ENCODE measurements at places on chromosomes 2 and 18.

GRCh38 chr2:9405636-9406035, 17.7 kb downstream of the ITGB1BP1 start:
- no peak for DNase-seq

DNA sequence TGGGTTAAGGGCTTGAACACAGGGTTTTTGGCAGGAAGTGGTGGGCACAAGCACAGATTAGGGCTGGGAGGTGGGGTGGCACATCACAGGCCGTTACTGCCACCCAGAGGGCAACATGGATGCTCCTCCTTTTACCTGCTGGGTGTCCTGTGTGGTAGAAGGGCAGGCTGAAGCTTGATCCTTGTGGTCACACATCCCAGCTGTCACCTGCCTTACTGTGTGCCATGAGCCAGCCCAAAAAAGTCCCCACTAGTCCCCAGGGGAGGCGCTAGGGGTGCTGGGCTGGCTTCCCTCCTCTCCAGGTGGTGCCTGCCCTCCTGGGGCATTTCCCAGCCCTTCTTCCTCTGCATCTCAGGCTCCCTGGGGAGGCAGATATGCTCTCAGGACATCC, 50.5 kb upstream of the ALPP start:
- no peak for DNase-seq

GRCh38 chr18:25141399-25141798, 210.6 kb downstream of the ZNF521 start:
- no peak for DNase-seq

GRCh38 chr2:173550143-173550542, 195.5 kb downstream of the CDCA7 start:
- no peak for DNase-seq

DNA sequence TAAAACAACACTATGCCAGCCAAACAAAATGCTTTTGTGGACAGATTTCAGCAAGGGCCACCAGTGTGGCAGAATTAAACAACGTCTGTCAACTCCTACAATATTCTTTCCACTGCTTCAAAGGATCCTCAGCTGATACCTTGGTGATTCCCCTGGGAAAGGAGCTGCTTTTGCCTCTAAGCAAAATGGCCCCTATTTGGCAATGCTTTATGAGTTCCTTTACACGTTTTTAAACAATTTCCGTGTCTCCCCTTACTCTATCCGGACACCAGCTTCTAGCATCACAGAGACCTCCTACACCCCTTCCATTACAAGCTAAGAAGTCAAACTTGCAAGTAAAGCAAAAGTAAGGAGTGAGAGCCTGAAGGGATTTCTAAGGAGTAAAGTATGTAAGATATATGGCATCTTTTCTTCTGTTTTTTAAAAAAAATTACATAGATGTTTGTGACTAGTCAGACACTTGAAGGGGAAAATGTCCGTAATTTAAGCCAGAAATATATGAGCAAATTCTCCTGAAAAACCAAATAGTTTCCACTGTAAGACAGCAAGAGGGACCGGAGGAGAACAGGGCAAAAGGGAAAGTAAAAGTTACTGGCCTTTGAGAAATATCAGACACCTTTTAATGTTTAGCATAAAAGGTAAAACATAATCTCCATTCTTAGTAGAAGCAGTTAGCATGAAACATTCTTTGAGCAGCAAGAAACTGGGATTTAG, 1.9 kb downstream of the SOS1 start:
- DNase-seq = no peak

DNA sequence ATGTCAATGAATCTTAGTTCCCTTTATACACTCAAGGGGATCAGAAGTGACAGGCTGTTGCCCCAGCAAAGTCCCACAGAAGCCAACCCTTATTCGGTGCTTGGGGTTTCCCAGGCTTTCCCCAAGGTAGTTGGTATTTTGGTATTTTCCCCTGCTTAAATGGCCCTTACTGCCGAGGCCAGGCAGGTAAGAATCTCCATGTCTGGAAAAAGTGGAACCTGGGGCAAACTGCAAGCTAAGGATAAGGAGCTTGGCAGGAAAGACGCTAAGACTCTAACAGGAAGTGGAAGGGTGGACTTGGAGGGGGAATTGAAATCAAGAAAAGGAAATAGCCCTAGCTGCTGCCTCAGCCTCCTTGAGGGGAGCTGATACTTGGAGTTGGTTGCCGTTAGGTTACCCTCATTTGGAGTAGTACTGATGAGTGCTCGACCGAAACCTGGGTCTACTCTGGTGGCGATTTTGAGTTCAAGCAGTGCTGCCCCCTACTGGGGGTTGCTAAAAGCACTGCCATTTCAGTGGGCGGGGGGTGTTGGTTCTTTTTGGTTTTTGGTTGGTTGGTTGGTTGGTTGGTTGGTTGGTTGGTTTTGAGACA, 3.3 kb upstream of the GPBAR1 start:
- DNase-seq = no peak

- DNase-seq = no peak
Measured at GRCh38 chr2:67625178-67625577, 228.0 kb downstream of the ETAA1 start.

DNA sequence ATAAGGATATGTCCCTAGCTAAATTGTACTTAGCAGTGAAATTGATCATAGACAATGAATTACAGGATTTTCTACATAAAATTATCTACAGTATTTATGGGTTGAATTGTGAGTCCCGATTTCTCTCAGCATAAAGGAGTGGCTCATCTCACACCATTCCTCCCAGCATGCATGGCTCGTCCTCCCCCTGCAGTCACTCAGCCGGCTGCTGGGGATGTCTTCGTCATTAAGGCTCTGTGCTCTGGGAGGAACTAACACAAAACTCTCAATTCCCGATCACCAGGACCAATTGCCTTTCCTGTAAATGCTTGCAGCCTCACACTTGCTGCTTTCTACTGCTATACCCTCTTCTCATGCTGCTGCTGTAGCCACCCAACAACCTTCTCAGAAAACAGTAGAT, 75.9 kb downstream of the TXNL1 start:
- no peak for DNase-seq

DNA sequence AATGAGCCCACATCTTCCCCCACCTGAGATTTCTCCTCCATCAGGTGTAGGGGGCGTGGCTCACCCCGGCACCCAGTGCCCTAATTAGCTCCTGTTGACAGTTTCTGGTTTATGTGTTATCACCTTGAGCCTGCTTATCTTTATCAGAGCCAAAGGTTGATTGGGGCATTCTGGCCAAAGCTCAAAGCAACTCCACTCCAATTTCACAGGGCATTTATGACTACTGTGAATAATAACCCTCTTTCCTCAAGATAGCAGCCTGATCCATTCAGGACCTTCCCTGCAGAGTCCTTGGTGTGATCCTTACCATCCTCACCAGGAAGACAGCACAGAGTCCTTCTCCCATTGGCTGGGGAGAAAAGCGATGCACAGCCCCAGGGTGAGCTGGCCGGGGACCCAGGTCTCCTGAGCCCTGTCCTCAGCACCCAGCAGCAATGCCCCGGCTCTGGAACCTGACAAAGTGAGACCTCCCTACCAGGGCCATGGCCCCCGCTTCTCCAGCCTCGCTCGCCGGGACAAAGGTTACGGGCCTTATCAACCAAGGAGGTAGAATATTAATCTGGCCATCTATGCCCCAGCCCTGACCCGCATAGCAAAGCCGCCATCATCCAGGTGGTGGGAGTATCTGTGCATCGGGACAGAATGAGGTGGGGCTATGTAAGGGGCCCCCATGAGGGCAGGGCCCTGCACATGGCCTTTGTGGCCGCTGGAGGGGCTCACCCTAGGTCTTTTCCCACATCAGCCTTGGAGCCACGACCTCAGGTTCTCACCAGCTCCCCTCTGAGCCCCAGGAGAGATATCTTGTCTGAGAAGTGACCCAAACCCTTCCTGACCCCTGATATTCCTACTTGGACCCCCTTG, 64.5 kb downstream of the ZFP36L2 start:
- peak; percentile 14 for DNase-seq

DNA sequence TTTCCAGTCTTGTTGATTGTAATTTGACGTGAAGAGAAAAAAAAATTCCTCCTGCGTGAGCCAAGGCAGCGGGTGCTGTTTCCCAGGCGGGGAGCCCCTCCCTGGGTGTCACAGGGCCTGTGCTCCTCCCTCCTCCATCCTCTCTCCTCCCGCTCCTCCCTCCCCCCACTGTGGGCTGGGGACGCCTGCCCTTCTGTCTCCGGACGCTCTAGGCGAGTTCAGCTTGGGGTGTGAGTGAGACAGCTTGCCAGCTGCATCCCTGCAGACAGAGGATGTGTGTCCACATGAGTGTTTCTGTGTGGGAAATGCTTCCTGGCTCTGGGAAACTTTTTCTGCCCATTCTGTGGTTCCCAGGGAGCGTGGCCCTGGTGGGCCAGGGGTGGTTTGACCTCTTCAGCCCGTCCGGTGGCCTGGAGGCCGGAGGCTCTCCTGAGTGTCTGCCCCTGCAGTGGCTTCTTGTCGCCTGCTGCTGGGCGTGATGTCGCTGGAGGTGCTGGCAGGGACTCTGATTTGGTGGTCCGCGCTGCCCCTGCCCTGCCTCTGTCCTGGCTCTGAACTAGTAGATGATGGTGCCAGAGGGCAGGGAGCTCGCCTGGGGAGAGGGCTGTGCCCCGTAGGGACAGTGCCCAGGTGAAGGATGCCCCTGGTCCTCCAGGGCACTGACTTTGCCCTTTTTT, 96.4 kb downstream of the USP40 start:
- DNase-seq = no peak

GRCh38 chr18:63492851-63493250, 16.1 kb downstream of the SERPINB5 start:
- no peak for DNase-seq

DNA sequence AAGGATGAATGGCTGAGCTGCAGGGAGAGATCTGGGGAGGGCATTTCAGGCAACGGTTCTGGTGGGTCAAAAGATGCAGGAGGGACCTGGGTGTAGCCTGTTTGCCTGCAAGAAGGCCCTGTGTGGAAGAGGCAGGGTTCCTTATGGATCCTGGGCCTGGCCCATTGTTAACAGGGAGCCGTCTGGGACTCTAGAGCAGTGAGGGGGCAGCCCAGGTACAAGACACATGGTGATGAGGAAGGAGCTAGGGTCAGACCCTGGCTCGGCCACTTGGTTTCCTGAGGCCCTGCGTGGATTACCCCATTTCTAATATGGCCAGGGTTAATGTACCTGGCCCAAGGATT, 124.9 kb downstream of the GLI2 start:
- DNase-seq = no peak

DNA sequence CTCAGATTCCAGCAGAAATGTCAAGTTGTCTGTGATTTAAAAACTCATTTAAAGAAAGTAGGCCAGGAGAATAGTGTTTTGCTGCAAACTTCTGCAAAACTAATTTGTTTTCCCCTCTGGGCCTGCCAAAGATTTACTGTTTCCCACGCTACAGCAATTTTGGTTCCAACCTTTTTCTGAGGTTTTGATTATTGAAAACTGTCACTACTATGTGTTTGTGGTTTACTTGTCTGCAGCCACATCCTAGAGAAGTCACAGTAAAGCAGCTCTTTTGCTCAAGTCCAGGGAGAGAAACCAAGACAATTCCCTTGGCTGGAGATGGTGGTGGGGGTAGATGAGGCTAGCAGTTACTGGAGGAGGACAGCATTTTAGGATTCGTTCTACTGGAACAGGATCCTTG, 12.8 kb downstream of the IL1R2 start:
- DNase-seq = no peak

DNA sequence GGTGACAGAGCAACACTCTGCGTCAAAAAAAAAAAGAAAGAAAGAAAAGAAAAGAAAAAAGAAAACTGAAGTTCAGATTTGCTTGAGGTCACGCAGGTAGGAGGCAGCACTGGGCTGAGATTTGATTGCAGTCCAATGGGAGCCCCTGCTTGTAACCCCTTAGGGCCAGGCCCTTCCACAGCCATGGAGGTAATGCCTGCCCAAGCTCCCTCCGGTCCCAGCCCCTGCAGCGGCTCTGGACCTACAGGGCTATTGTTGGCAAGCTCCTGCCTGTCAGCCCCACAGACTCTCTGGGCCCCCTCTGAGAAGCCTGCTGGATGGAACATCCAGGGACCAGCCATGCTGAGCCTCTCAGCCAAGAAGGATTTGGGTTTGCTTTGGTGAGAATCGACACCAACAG, 12.2 kb downstream of the ZFP36L2 start:
- DNase-seq = no peak

GRCh38 chr18:50399582-50399981, 24.7 kb downstream of the SKA1 start:
- no peak for DNase-seq

DNA sequence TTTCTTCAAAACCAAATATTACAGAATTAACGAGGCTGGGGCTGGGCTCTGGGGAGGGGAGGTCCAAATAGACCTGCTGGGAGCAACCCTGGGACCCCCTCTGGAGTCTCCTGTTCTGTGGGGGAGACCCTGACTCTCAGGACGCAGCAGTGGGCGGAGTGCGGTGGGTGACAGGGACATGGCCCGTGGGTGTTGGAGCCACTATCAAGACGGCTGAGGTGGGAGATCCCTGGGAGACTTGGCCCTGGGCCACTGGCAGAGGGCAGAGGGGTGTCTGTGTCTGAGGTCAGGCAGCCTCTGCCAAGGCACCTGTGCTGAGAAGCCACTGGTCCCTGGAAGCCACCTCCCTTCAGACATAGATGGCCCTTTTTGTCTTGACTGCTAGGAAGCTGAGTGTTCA, 79.5 kb upstream of the CTDP1 start:
- no peak for DNase-seq

- DNase-seq = no peak
Measured at GRCh38 chr2:241797441-241798080, 11.4 kb upstream of the NEU4 start.

DNA sequence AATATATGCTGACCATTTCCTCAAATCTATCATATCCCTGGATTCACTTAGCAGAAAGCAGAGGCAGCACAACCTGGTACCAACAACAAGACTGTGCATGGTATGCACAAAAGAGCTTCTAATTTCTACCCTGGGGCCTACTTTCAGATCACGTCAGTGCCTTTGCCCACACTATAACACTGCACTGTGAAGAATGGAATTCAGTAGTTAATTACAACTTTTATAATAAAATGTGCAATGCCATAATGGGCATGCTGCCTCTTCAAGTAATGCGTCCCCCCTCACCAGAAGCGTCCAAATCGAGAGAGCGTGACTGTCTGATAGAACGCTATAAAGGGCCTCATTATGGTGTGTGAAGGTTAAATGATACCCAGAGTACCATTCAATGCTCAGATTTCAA, 328.1 kb upstream of the PKDCC start:
- DNase-seq = no peak

- DNase-seq = no peak
Measured at GRCh38 chr18:32056613-32057358, 34.9 kb upstream of the RNF138 start.

DNA sequence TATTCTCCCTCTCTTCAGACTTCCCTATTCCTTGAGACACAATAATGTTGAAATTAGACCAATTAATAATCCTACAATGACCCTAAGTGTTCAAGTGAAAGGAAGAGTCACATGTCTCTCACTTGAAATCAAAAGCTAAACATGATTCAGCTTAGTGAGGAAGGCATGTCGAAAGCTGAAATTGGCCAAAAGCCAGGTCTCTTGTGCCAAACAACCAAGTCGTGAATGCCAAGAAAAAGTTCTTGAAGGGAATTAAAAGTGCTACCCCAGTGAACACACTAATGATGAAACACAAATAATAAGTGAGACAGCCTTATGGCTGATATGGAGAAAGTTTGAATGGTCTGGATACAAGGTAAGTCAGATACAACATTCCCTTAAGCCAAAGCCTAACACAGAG, 115.4 kb downstream of the PXDN start:
- no peak for DNase-seq

All from NCI-H146 (cell line).